HFF-Myc (cell line): ENCODE measurements at places on chromosomes 7 and 10.

- peak; percentile 52 for DNase-seq
Observed at GRCh38 chr10:5317547-5318107, 47.1 kb upstream of the UCN3 start.

- no peak for DNase-seq
Observed at GRCh38 chr10:7306147-7306546, 104.7 kb downstream of the SFMBT2 start.

DNA sequence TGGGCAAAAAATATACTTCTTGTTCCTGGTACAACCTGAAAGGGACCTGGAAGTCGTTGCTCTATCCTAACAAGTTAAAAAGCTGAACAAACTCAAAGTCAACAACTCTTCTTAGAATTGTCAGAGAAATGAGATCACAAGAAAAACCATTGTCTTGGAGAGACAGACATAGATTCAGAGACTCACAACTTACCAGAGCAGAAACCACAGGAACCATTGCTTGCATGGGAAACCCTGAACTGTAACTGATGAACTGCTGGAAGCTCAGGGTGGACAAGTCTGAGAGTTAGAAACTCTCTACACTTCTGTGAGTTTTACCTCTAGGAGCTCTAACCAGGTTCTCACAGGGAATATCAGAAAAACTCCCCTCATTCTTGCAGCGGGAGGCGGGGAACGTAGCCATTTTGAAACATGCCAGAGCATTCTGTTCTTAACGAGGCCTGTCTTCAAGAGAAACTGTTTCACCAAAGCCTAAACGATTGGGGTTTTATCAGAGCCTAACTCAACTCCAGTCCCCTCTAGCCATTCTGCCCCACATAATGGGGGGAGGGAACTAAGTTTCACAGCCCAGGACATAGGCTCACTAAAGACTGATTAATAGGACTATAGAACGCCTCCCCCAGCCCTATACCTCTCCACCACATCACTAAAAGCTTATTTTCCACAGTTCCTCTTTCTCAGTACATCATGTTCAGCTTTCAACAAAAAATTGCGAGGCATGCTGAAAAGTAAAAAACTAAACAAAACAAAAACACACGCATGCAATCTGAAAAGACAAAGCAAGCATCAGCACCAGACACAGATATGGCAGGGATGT, 12.0 kb upstream of the GSDME start:
- no peak for DNase-seq

- DNase-seq, result no peak
Observed at GRCh38 chr7:112272921-112273561, 66.5 kb downstream of the ZNF277 start.
